ENCODE measurements at places on chromosomes 1 and 21. TPM values are rescaled to one million over a fixed set of nuclear protein-coding genes. Genes with fewer than 3 reads are reported as not detected.
A peak's percentile ranks its signal among the peaks of the same experiment; 100 is the strongest.

CFAP410 gene
- total RNA-seq: 33.1 TPM

AADACL4 gene
- not detected for total RNA-seq

TCHHL1 gene
- total RNA-seq: not detected

GRCh38 chr1:214638459-214638807, 35.4 kb downstream of the CENPF start:
- no peak overlapping the region for H3K27ac ChIP-seq
- H3K4me1 ChIP-seq: no peaks in the 10 kb centered on the region
- no peak for DNase-seq

DNA sequence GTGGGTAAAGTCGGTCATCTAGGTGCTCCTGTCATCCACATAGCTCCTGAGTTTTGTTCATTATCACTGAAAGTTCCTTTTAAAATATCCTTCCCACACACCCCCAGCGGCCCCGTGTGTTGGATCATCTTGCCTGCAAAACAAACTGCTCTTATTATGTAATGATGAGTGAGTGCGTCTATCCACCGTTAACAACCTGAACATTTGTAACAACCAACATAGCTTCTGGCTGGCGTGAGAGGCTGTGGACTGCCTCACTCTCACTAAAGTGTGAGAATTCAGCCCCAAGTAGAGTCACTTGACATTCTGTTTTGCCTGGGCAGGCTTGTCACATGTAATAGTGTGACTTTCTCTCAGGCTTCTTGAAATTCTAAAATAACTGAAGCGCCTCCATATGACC, 14.5 kb upstream of the KCNA2 start:
- H3K27me3 ChIP-seq: peaks cover 82% of the 10 kb centered on the region
- no peaks in the 10 kb centered on the region for H3K4me1 ChIP-seq
- no peak overlapping the region for H3K4me3 ChIP-seq
- no peaks in the 10 kb centered on the region for H3K36me3 ChIP-seq

GRCh38 chr21:43818685-43819084, 29.3 kb downstream of the RRP1 start:
- no peaks in the 10 kb centered on the region for H3K27me3 ChIP-seq
- H3K4me3 ChIP-seq: no peak overlapping the region
- no peaks in the 10 kb centered on the region for H3K4me1 ChIP-seq

- no peaks in the 10 kb centered on the region for H3K27me3 ChIP-seq
- no peak overlapping the region for H3K27ac ChIP-seq
- peaks cover 3% of the 10 kb centered on the region for H3K36me3 ChIP-seq
- H3K4me1 ChIP-seq: no peaks in the 10 kb centered on the region
- no peak for DNase-seq
Observed at GRCh38 chr1:210072896-210073504, 135.0 kb downstream of the SYT14 start.

DNA sequence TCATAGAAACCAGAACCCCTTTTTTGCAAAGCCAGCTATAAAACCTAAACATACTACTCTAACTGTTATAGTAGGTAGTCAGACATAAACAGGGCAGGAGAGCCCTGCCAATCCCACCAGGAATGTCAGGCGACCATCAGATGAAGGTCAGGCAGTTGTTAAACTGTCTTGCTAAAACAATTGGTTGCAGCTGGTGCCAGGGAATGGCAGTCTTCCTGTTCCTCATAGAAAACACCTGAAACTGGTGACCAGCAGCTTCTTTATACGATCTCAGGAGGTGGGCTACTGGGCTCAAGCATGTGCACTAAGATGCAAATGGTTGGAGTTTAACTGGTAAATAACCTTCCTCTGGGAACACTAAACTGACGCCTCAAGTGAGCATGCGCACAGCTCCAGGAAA, 224.1 kb downstream of the COL11A1 start:
- DNase-seq: no peak
- H3K27me3 ChIP-seq: no peaks in the 10 kb centered on the region

- H3K27me3 ChIP-seq: peaks cover 11% of the 10 kb centered on the region
- H3K4me1 ChIP-seq: no peaks in the 10 kb centered on the region
- DNase-seq: peak; percentile 63
- peak overlapping the region; percentile 97 for H3K4me3 ChIP-seq
- peak overlapping the region; percentile 28 for H3K27ac ChIP-seq
Observed at GRCh38 chr1:68230484-68230802, 1.9 kb downstream of the WLS start.

GRCh38 chr1:97923811-97924210, 3.0 kb upstream of the DPYD start:
- H3K36me3 ChIP-seq: no peaks in the 10 kb centered on the region
- no peaks in the 10 kb centered on the region for H3K4me1 ChIP-seq
- no peak overlapping the region for H3K4me3 ChIP-seq
- no peak for DNase-seq
- H3K27ac ChIP-seq: no peak overlapping the region
- H3K27me3 ChIP-seq: no peaks in the 10 kb centered on the region

DNA sequence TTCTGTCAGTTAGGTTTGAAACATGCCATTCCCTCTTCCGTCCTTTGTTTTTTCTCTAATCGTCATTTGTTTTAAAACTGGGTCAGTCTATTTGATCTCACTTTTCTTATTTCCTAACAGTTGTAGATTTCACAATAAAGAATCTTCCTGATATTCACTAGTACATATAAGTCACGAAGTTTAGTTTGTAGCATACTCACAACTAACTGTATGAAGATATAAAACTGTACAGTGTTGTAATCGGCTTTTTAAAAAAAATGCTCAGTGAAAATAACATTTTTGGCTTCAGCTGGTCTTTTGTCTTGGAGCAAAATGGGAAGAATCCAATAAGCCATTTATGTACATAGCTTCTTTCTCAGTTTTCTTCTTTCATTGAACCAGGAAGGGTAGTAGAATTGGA, 78.3 kb downstream of the NCAM2 start:
- H3K27me3 ChIP-seq: no peaks in the 10 kb centered on the region
- H3K4me3 ChIP-seq: no peak overlapping the region
- no peaks in the 10 kb centered on the region for H3K4me1 ChIP-seq
- H3K27ac ChIP-seq: no peak overlapping the region
- H3K36me3 ChIP-seq: no peaks in the 10 kb centered on the region
- no peak for DNase-seq

DNA sequence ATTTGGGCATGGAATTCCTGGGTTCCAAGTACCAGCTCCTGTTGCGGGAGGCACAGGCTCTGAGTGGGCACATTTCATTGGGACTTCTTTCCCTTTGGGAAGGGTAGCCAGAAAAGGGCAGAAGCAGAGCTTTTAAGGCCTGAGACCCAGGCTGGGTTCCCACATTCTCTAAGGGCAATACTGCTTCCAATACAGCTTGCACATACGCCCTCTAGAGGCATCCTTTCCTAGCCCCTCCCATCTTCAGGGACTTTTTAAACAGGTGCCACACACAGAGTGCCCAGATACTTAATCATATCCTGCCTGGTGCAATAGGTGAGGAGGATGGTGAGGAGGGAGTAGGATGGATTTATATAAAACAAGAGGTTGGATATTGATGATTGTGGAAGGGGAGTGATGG, 5.7 kb downstream of the GPR88 start:
- no peaks in the 10 kb centered on the region for H3K4me1 ChIP-seq
- no peaks in the 10 kb centered on the region for H3K36me3 ChIP-seq
- peak; percentile 76 for DNase-seq
- no peak overlapping the region for H3K27ac ChIP-seq
